ENCODE measurements at places on chromosomes 6 and 20. TPM values are rescaled to one million over a fixed set of nuclear protein-coding genes. Genes with fewer than 3 reads are reported as not detected.

Gene PNLDC1
- not detected for total RNA-seq

Gene TRIM15
- not detected for total RNA-seq

Gene TRERF1
- 1.4 TPM for total RNA-seq

Gene ZNF512B
- 10.8 TPM for total RNA-seq

Gene CD83
- 6.8 TPM for total RNA-seq

Gene GFRAL
- not detected for total RNA-seq

Gene CBLN4
- not detected for total RNA-seq

Gene STMN3
- 41.1 TPM for total RNA-seq

Gene SESN1
- total RNA-seq: 13.2 TPM
